Stimulated activated CD4-positive, alpha-beta T cell treated with anti-CD3 and anti-CD28 coated beads, Interleukin-2, amount 100 ng/mL, for 4 hours (primary cell): ENCODE measurements at places on chromosomes 1 and 21.

DNA sequence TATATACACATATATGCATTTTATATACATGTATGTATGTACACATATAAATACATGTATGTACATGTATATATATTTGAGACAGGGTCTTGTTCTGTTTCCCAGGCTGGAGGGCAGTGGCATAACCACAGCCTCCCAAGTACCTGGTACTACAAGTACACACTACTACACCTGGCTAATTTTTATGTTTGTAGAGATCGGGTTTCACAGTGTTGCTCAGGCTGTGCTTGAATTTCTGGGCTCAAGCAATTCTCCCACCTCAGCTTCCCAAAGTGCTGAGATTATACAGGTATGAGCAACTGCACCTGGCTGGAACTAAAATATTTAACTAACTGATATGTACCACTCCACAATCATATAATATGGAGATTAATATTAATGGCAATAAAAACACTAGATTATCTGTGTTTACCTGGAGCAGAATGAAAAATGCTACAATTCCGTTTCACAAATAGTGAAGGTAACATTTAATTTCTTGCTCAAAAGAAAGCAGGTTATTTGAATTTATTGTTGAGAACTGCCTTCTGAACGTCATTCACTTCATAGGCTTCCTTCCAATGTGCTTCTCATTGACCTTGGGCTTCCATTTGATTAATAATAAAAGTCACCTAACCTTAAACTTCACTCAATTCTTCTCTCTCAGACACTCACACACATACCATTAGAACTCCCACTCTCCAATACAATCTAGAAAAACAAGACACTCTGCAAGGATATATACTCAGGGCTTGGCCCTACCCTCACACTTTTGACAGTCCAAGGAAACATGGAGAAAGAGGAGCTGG is 57.0 kb downstream of the PTGER3 start:
- DNase-seq: no peak

DNA sequence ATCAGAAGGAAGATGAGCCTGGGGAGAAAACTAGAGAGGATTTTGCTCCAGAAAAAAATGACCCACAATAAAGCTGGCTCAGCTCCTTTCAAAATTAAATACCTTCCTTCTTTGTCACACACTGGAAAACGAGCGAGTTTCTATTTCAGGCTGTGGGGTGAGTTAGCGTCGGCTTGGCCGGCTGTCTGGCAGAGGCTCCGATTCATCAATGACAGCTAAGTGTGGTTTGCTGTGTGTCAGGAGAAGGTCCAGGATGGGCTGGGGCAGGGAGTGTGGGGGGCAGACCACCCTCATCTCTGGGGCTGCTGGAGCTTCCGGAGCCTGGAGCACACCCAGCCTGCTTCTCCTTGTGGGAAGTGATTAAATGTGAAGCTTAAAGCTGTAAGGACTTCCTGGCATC is 120.2 kb downstream of the ETS2 start:
- DNase-seq: no peak

- no peak for DNase-seq
Measured at GRCh38 chr1:6273380-6273891, 12.5 kb upstream of the GPR153 start.

GRCh38 chr1:60390593-60391282 is 317.2 kb upstream of the C1orf87 start:
- DNase-seq: no peak

DNA sequence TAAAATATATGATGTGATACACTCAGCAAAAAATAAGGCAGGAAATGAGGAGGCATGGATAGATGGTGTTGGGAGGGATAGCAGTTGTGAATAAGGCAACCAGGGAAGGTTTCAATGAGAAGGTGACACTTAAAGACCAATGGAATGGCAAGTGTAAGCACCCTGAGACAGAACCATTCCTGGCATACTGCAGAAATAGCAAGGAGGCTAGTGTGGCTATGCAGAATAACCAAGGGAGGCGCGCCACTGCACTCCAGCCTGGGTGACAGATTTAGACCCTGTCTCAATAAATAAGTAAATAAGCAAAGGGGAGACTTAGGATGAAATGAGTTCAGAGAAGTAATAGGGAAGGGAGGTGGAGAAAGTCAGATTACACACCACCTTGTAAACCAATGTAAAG is 113.9 kb downstream of the TOMM20 start:
- no peak for DNase-seq

DNA sequence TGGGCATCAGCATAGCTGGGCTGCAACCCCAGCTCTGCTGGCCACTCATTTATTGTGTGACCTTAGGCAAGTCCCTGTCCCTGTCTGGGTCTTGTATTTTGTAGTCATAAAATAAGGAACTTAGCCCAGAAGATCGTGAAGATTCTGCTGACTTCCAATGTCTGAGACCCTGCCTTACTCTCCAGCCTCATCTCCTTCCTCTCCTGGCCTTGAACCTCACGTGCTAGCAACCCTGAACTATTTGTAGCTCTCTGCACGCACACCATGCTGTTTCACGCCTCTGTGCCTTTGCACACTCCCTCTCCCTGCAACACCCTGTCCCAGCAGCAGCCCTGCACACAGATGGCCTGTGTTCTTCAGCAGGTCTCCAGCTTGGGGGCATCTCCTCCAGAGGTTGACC is 121.1 kb downstream of the LACTBL1 start:
- DNase-seq: no peak

DNA sequence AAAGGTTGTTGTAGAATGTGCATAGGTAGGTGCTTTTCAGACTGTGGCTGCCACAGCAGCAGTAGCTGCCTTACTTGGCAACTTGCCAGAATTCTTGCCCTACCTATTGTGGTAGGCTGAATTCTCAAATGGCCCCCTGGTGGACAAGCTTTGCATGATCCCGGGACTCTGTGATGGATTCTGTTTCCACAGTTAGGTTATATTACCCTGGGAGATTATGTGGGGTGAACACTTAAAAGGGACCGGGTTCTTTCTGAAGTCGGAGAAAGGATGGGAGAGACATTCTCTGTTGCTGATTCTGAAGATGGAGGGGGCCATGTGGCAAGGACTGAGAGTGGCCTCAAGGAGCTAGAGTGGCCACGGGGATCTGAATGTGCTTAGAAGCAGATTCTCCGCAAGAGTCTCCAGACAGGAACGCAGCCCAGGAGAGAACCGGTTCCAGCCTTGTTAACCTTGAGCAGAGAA is 32.1 kb upstream of the KCNE1 start:
- DNase-seq: peak; percentile 39

- DNase-seq: peak; percentile 58
Measured at GRCh38 chr1:153509729-153510354, 25.9 kb downstream of the S100A6 start.

GRCh38 chr1:35619237-35620121 is 21.8 kb downstream of the PSMB2 start:
- DNase-seq: no peak

DNA sequence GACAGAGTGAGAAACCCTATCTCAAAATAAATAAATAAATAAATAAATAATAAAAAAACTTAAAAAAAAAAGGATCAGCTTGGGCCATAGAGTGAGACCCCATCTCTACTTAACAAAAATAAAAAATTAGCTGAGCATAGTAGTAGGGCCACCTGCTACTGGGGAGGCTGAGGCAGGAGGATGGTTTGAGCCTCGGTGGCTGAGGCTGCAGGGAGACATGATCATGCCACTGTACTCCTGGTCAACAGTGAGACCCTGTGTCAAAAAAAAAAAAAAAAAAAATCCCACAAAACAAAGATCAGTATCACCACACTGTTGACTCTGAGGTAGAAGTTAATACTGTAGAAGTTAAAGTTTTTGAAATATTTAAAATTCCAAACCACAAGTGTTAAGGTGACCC is 29.1 kb downstream of the SLC16A1 start:
- DNase-seq: no peak

DNA sequence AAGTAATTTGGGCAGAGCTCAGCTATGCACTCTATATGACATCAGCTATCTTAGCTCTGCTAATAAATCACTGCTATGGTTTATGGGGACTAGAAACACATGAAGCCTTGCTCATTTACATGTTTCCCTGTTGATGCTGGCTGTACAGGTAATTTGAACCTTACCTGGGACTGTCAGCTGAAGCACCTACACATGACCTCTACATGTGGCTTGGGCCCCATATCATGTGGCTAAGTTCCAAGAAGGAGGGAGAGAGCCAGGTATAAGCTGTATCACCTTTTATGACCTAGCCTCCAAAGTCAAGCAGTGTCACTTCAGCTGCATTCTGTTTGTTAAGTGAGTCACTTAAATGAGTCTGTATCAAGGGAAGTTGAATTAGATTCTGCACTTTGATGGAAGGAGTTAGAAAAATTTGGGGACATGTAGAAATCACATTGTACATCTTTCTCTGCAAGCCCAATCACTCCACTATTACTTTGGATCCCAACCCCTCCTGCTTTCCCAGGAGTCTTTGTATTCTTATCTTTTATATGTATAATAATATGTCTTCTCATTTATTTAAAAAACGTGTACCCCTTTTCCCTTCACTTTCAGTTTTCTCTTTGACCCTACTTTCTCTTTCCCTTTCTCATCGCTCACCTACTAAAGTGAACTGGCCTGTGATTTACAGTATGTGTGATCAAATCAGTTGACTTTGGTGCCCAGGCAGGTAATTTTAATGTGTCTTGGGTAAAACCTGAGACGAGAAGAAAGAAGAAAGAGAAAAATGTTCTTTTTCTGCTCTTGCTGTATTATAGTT is 53.4 kb upstream of the PRKACB start:
- DNase-seq: no peak

- DNase-seq: no peak
Measured at GRCh38 chr1:111285879-111286278, 4.8 kb upstream of the CHIA start.

- no peak for DNase-seq
Measured at GRCh38 chr1:224801844-224802490, 127.5 kb upstream of the DNAH14 start.

- no peak for DNase-seq
Measured at GRCh38 chr1:162067466-162067865, 2.0 kb upstream of the NOS1AP start.

GRCh38 chr1:92536211-92536979 is 49.7 kb upstream of the GFI1 start:
- no peak for DNase-seq

GRCh38 chr1:23389837-23390321 is 20.2 kb upstream of the ZNF436 start:
- no peak for DNase-seq

GRCh38 chr1:3312310-3312897 is 142.1 kb upstream of the ARHGEF16 start:
- no peak for DNase-seq
